ENCODE measurements at places on chromosomes 5 and 9.

GRCh38 chr9:98977246-98977714 is 33.6 kb downstream of the COL15A1 start:
- DNase-seq: no peak

DNA sequence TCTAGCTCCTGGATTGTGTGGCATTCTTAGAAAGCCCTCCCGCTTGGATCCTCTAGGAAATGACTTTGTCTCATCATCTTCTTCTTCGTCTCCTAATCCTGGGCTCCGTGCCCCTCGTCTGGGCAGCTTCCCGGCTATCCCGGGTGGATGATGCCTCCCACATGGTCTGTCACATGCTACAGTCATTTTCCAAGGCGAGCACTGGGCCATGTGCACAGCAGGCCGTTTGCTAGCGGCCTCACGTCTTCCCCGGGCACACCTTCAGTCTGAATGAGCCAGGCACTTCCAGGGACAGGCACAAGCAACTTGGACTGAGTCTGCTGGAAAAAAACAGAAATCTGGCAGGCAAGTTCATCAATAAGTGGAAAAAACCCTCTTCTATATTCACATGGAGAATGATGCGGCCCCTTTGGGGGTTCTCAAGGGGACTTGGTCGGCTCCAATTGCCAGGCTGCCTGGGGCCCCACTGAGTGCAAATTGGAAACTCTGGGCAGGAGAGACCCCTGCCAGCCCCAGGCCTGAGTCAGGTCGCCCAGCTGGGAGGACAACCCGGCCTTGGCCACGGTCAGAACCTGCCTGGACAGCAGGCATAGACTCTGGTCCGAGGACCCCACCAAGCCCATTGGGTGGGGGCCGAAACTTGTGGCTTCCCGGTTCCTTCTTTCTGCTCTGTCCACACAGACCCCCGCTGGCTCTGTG is 11.1 kb upstream of the WNK2 start:
- DNase-seq: no peak

DNA sequence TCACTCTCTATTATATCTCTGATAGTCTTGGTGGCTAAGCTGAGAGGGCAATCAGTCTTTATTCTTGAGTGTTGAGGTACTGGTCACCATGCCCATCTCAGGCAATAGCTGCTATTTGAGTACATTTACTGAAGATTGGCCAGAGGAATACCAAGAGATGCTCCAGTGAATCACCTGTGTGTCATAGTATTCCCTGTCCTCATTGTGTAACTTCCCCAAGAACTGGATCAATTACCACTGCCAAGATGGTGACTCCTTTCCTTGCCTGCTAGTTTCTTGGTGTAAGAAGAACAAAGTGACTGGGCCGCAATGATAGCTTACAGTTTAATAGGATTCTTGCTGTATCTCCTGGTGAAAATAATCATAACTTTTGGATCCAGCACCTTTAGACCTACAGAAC is 418.7 kb upstream of the KIF2A start:
- no peak for DNase-seq

- DNase-seq: no peak
These were observed 31.2 kb downstream of the PRDM6 start for GRCh38 chr5:123120197-123120596.

DNA sequence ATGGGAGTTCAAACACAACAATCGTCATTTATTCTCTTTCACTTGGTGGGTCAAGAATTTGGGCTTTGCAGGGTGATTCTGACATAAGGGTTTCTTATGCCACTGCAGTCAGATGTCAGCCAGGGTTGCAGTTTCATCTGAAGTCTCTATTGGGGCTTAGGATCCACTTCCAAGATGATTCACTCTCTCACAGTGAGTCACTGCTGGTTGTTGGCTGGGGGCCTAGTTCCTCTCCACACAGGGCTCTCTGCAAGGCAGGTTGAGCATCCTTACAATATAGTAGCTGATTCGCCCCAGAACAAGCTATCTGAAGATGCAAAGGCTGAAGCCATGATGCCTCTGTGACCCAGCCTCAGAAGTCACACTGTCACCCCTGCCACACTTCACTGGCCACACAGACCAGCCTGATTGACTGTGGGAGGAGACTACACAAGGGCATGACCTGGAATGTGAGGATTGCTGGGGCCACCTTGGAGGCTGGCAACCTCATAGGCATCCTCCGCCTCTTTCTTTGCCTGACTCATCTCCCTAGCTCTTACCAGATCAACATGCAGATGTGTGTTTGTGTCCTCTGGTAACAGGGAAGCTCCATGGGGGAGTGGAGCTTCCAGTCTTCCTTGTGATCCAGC is 4.5 kb upstream of the CARD19 start:
- DNase-seq: peak; percentile 82

DNA sequence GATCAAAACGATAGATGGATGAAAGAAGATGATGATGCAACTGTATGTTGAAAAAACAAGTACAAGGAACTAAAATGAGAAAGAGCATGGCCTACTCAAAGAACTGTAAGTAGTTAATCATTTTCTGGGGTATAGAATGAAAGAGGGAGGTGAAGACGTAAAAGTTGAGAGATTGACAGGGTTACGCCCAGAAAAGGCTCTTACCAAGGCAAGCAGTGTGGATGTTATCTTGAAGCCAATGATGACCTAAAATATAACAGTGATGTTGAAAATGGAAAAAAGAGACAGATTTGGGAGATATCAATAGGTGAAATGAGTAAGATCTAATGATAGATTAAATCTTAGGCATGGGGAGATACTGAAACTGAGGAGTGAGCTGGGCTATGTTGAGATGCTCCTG is 80.4 kb upstream of the GNAQ start:
- DNase-seq: no peak

- no peak for DNase-seq
These were observed 109.3 kb downstream of the ATPSCKMT start for GRCh38 chr5:10140195-10140973.

- no peak for DNase-seq
These were observed 29.7 kb downstream of the SLC36A1 start for GRCh38 chr5:151477101-151477500.

DNA sequence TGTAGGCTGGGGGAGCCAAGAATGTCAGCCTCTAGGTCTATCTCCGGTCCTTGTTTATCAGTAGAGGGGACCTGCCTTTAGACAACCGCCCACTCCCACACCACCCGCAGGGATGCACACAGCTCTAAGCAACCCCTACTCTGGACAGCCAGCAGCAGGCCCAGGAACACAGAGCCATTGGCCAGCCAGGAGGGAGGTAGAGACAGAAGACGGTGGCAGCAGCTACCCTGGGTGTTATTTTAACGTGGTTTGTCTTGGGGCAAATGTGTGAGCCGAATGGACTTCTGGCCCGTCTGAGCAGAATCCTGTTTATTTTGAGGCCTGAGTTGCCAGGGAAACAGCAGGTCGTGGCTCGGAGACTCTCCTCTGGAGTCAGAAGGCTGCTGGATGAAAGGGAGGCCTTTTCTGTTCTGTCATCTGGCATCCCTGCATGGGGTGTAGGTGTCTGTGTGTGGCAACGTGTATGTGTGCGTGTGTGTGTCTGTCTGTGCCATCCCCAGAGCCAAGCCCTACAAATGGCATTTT is 382 bp upstream of the FGF1 start:
- no peak for DNase-seq

- no peak for DNase-seq
These were observed 33.2 kb upstream of the IL7R start for GRCh38 chr5:35823347-35824098.

DNA sequence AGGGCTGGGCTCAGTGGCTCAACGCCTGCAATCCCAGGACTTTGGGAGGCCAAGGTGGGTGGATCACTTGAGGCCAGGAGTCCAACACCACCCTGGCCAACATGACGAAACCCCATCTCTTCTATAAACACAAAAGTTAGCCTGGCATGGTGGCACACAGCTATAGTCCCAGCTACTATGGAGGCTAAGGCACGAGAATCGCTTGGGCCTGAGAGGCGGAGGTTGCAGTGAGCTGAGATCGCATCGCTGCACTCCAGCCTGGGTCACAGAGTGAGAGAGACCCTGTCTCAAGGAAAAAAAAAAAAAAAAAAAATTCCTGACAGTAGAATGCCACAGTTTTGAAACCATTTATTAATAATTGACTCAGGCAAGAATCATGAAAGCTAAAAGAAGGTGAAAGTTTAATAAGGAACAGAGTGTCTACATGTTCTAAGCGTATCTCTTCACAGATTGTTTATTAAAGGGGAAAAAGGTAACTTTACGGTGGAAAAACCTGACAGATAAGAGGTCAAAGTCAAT is 5.7 kb upstream of the PTGR1 start:
- DNase-seq: no peak

DNA sequence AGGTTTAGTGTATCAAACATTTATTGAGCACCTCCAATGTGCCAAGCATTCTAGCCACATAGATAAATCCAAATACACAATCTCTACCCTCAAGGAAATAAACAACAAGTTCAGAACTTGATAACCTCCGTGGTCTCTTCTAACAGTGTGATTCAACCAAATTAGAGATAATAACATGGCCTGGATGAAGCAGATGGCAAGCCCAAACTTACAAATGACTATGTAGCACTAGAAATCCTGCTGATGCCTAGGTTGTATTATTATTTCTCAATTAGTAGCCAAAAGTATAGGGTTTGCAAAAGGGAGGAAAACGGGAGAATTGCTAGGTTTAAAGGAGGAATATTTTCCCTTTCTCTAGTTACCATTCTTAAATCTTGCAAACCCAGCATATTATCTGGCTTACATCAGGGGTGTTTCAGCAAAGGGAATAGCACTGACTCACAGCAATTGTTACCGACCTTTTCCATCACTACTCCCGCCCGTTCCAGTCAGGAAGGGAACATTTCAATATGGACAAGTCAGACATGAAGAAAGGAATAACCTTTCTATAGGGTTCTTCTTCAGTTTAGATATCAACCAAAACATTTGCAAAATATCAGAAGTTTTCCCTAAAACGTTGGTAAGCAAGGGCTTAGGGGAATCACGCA is 2.3 kb downstream of the DPYSL3 start:
- no peak for DNase-seq

DNA sequence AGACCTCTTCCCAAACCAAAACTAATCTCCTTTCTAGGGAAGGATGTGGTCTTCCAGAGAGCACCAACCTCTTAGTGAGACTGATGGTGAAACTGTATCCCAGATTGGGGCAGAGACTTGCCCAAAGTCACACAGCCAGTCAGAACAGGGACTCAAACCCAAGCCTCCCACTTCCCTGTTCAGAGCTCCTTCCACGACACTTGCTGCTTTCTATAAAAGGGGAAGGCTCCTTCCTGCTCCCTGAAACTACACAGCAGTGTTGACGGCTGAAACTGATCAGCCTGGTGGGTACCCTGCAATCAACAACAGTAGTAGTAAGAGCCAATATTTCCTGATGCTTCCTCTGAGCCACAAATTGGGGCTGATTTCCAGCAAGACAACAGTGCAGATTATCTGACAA is 1.5 kb downstream of the TOR2A start:
- DNase-seq: no peak

GRCh38 chr9:132451276-132451675 is 41.3 kb downstream of the CFAP77 start:
- DNase-seq: no peak

GRCh38 chr9:136886610-136887597 is 588 bp downstream of the TRAF2 start:
- no peak for DNase-seq

GRCh38 chr5:109407913-109408312 is 1.9 kb downstream of the PJA2 start:
- no peak for DNase-seq

- no peak for DNase-seq
These were observed 168.6 kb downstream of the MACROH2A1 start for GRCh38 chr5:135230251-135230925.

DNA sequence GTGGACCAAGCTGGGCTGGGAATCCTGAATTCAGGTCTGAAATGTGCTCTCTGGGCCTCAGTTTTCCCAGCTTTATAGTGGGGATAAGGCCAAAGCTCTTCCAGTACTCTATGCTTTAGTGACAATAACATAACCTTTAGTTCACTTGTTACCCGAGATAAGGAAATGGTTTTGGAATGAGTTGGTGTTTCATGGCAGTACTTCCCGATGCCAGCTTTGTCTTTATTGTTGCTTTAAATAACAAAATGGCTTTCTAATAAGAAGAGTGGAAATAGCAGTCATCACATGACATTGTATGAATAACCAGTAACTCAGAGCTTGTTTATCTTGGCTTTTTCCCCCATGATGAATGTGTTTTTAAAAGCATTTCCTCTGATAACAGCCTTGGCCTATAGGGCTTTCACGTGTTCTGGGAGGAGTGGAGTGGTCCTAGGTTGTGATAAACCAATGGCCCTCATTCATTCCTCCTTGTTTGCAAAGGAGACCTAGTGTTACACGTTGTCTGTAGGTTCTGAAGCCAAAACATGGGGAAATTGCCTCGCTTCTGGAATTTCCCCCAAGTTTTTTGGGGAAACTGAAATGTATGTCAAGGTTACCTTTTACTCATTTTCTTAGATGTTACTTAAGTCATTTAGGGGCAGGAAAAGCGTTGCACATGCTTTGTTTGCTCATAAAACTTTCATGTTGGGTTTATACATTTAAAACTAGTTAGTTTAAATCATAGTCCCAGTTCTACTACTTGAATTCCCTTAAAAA is 53.7 kb downstream of the ZNF618 start:
- no peak for DNase-seq

DNA sequence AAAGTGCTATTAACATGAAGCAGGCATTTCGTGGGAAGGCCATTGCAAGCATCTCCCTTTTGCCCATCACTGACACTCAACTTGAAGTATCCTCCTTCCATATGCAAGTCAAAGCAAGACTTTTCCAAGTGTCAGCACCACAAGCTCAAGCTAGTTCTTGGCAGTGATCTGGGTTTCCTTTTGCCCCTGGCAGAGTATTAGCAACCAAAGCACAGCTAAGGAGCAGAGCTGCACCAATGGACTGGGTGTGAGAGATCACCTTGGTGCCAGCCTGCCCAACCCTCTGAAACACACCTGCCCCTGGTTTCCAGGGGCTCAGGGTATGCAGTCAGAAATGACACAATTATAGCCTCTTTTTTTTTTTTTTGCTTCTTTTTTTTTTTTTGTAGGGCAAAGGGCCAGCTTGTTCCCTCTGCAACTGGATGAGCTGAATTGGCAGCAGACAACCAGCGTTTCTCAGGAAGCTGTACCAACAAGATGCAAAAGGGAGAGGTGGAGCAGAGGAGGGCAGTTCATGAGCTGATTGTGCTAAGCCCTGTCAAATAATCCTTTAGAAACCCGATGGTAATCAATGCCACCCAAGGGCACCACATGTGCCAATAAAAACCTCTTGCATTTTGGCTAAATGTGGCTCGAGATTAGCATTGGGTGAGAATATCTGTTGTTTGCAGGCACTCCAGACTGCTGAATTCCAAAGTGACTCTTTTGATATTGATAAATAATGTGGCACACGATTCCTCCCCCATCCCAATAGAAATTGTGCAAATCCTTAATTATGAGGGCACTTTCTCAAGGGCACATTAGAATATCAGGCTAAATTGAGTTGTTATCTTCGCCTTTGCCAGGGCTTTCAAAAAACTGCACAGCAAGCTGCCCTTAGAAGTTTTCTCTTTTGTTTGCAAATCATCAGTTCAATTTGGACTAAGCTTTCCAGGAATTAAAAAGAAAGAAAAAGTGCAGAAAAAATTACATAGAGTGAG is 192.4 kb downstream of the GAS1 start:
- no peak for DNase-seq

DNA sequence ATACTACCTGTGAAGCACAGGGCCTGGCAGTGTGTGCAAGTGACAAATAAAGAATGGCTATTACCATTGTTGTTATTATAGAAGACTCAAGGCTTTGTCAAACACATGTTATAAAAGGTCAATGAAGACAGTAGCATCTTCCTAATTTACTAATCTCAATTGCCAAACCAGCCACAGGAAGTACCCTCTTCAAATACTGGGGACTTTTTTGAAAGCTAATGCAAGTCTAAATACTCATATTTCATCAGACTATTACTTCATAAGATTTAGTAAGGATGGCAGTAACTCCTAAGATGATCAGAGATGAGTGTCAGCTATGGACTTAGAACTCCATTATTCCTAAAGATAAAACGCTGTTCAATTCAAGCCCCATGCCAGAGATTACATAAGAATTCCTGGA is 43.0 kb downstream of the GNAQ start:
- no peak for DNase-seq
